ENCODE measurements at places on chromosomes 3 and 15.
A peak's percentile ranks its signal among the peaks of the same experiment; 100 is the strongest.

- DNase-seq: no peak
These were observed 193.4 kb downstream of the ZNF621 start for GRCh38 chr3:40718209-40718608.

DNA sequence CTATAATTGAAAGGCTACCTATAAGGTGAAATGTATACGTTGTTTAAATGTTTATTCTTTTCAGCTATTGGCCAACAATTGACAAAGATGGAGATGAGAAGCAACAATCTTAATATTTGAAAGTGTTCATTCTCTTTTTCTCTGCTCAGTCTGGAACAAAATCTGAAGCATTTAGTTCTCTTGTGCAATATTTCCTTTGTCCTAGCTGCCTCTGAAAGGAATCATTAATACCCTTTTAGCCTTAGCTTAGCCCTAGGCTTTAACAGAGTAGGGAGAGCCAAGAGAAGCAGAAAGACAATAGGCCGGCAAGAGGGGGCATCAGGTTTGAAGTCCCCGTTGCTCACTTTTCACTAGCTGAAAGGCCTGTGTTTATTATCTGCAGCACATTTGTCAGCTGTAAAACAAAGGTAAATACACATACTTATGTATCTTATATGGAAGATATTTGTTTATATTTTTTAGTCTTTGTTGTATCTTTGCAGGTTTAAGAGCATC is 422.5 kb upstream of the SEMA6D start:
- peak; percentile 21 for DNase-seq

DNA sequence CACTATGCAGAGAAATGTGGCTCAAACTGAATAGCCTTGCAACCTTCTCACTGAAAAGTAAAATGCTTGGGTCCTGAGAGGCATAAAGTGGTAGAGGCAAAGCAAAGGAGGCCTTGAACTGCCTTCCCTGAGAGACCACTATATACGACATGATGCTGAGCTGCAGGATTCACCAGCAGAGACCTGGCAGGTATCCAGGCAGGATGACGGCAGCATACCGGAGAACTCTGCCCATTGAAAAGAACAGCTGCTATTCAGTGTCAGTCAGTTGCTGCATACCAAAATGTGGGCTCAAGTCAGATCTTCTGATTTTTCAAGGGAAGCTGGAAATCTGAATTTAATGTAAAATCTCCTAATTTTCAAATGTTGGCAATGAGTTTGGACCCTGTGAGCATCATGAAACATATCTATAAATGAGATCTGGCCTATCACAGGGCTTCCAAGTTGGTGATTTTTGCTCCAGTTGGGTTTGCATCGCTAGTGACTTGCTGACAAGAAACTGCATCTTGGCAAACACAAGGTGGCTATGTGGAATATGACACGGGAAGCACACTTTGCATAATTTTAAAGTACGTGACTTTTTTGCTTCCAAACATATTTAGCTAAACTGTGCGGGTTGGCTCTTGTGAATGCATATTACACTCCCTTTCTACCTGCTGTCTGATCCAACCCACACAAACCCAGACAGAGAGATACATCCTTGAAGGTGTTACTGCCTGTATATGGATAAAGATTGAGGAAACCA is 529.0 kb downstream of the AGBL1 start:
- no peak for DNase-seq

- DNase-seq: peak; percentile 85
These were observed 10.9 kb downstream of the TM2D3 start for GRCh38 chr15:101641129-101641764.

GRCh38 chr3:98782824-98783500 is 19.8 kb downstream of the ST3GAL6 start:
- DNase-seq: no peak

- DNase-seq: no peak
These were observed 15.4 kb upstream of the GMNC start for GRCh38 chr3:190877925-190878324.

DNA sequence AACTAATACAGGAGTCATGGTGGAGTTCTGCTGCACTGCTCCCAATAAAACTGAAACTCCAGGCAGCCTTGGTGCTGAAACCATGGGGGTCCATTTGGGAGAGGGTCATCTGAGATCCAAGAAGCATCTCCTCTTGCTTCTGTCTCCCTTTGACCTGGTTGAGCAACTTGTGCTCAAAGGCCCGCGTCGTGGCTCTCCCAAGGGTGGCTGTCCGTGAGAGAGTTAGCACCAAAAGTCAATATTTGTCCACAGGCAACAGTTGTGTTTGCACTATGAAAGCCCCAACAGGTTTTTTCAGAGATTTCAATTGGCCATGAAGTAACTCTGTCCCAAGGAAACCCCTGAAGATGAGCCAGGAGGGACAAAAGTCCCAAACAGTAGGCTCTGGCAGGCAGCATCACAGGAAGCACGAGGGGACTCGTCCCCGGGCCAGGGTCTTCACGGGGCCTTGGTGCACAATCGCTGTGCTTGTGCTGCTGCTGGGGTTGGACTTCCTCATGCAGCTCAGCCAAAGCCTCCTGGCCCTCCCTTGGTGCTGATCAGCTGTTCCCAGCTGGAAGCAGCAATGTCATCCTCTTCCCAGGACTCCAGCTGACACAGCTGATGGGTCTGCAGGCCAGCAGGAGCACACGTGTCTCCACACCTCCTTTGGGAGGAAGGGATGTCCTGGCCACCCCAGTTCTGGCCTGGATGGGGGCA is 39.4 kb upstream of the WNT5A start:
- no peak for DNase-seq

- DNase-seq: no peak
These were observed 65.5 kb upstream of the FILIP1L start for GRCh38 chr3:100179692-100180349.

DNA sequence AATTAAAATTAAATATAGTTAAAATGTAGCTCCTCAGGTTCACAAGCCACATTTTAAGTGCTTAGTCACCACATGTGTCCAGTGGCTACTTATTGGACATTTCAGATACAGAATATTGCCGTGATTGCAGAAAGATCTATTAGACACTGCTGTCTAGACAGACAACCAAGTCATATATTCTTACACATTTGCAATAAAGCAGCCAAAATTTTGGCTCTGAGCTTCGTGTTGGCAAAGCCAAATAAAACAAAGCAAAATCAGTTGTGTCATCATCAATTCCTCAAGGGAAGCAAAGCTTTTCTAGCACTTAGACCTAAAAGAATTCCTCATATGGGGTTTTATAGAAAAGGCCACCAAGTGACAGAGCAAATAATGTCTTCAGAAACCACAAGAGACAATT is 193.1 kb upstream of the LPP start:
- DNase-seq: peak; percentile 48

GRCh38 chr3:183312433-183312832 is 59.4 kb downstream of the B3GNT5 start:
- DNase-seq: no peak

DNA sequence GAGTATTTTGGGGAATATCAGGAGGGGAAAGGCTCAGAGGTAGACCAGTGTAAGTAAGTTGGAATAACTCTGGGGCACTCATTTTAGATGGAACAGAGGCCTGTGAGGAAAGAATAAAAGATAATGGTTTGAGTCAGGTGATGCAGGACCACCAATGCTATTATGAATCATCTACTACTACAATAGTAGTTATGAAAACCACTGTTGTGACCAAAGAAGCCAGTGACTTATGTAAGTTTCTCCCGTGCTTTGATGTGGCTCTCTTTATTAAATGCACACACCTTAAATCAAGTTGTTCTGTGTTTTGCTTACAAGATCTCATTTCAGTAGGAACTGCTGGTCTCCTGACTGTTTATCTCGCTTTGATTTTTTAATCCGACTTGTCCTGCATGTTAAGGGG is 13.1 kb upstream of the GUCA1C start:
- DNase-seq: no peak

DNA sequence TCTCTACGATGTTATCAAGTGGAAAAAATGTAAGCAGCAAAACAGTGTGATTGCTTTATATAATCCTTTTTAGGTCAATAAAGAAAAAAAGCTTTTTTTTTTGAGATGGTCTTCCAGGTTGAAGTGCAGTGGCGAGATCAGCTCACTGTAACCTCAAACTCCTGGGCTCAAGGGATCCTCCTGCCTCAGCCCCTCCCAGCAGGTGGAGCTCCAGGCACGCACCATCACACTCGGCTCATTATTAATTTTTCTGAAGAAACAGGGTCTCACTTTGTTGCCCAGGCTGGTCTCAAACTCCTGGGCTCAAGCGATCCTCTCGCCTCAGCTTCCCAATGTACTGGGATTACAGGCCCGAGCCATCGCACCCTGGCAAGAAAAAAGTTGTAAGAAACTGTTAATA is 17.3 kb downstream of the RNF168 start:
- DNase-seq: peak; percentile 12

DNA sequence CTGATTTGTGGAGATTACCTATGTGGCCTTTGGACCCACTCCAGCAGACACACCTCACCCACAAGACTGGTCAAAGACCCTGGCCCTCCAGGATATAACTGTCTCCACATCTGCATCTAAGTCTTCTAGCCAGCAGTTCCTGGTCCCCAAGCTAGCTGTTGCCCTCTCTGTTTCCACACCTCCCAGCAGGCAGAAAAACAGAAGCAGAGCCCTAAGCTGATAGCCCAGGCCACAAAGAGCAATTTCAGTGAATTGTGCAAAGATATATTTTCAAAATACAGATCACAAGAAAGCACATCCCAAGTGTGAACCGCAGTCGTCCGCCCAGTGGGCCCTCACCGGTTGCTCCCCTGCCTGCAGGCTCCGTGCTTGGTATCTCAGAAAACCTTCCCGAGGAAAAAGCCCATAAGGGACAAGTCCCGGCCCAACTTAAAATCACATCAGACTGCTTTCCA is 2.6 kb downstream of the TNIK start:
- DNase-seq: no peak

DNA sequence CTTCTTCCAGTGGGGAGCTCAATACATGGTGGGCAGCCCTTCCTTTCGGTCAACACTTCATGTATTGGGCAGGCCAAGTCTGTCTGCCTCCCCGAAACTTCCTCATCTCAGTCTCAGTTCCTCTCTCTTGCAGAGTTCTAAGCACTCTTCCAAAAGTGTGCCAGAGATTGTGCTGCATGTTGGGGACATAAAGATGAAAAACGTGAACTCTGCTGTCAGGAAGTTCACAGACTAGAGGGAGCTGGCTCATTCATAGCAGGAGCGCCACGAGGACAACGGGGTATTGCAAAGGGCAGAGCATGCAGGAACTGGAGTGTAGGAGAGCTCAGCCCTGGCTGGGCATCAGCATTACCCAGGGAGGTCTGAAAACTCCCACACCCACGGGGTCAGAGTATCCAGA is 15.3 kb upstream of the EPHB3 start:
- no peak for DNase-seq

DNA sequence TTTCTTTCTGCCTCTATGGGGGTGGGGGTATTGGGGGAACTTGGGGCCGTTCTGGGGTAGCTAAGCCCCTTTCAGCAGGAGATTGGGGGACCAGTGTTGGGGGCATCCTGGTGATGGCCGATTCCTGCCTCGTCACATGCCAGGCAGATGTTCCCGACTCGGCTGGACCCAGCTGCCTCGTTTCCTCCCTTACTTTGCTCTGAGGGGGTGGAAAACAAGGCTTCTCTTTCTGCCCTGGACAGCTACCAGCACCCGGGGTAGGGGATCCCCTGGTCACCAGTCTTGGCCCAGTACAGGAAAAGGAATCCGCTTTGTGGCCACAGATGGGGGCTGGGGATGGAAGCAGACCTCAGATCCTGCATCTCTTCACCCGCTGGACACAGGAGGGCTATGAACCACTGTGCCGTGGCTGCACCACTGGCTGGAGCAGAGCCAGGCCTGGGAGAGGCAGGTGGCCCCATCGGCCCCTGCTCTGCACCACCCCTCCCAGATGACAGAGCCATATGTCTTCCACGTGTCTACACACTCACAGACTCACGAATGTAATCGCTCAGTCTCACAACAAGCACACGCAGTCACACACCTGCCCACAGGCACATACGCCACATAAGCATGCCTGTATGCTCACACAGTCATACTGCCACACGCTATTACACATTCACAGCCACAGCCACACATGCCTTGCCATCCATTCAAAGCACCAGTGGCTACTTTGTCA is 12.4 kb downstream of the SNX33 start:
- DNase-seq: no peak

Data from fibroblast of pulmonary artery (primary cell).